ENCODE measurements at places on chromosomes 4 and X.

DNA sequence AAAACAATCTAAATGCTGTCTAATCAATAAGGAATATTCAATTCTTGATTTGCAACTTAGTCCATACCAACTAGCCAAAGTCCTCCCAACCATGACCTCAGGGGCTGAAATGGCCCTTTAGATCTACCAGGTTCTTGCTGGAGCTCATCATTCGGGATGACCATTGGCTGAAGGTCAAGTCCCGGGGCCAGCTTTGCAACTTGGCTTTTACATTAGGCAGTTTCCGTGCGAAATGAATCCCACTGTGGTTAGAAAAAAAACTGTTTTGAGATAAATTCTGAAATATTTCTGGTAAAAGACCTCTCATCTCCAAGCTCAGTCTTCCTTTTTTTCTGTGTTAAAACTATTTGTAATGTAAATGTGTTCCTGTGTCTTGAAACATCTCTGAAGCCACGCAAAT, 178.6 kb downstream of the TENM3 start:
- no peak for DNase-seq

GRCh38 chr4:77158487-77158861, 1.5 kb downstream of the CCNG2 start:
- no peak for DNase-seq

GRCh38 chr4:40953283-40954087, 203.7 kb downstream of the NSUN7 start:
- DNase-seq: no peak

DNA sequence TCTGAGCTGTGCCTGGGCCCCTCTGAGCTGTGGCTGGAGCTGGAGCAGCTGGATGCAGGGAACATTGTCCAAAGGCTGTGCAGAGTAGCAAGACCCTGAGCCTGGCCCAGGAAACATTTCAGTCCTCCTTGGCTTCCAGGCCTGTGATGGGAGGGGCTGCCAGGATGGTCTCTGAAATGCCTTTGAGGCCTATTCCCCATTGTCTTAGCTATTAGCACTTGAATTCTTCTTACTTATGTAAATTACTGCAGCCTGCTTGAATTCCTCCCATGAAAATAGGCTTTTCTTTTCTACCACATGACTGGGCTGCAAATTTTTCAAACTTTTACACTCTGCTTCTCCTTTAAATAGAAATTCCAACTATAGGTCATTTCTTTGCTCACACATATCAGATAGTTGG, 349.8 kb upstream of the KLHL4 start:
- DNase-seq: no peak

- no peak for DNase-seq
These were observed 131.3 kb downstream of the ARHGAP10 start for GRCh38 chr4:147863111-147863747.

DNA sequence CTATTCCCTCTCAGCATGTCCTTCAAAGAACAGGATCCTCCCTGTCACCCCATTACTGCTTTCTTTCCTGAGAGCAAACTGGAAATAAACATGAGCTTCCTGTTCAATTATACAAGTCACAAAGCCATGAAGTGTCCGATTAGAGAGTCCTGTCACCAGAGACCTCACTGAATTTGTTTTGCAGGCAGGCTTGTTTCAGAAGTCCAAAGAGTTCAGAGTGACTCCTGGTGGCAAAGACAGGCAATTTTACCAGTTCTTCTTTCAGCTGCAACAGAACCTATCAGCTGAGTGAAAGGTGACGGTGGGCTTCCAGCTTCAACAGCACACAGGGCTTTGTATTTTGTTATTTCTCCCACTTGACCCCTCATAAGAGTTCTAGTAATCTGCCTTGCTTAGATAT, 6.4 kb downstream of the ELK1 start:
- DNase-seq: no peak

DNA sequence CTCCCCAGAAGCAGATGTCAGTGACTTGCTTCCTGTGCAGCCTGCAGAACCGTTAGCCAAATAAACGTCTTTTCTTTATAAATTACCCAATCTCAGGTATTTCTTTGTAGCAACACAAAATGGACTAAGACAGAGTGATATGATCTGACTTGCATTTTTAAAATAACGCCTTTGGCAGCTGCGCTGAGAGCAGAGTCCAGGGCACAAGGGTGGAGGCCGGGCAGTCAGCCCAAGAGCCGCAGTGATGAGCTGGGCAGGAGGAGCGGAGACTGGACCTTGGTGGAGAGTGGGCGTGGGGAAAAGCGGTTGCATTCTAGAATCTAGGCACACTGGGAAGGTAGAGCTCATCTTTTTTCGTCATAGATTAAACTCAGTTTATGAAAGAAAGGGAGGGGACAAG, 56.5 kb upstream of the ACSL1 start:
- no peak for DNase-seq

DNA sequence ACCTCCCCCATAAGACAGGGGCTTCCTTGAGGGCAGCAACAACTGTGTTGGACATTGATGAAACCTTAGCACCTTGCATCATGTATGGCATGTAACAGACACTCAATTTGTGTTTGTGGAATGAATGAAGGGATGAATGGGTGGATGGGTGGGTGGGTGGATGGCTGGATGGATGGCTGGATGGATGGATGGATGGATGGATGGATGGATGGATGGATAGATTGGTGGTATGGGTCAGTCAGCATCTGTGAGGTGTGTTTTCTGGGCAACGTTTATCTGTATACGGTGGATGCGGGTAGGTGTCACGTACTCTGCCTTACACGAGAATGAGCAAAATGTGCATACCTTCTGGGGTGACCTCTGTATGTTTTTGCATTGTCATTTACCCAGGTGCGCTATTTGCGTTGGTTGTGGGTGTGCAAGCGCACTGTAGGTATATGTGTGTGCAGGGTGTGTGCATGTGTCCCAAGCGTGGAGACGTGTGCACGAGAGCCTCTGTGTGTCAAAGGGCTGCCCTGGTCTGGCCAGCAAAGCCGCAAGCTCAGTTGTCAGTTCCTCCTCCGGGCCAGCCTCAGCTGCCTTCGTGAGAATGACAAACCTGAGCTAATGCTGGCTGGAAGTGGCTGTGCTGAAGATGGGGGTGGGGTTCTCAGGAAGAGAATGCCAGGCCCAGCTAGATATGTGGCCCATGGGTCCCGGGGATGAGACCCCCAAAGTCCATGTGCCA, 26.5 kb downstream of the ELF4 start:
- no peak for DNase-seq

- DNase-seq: no peak
These were observed 7.5 kb downstream of the CLDN2 start for GRCh38 chrX:106927700-106928099.

- DNase-seq: no peak
These were observed 5.0 kb upstream of the RP2 start for GRCh38 chrX:46831765-46832327.

GRCh38 chrX:17435476-17435875, 60.5 kb downstream of the NHS start:
- no peak for DNase-seq

DNA sequence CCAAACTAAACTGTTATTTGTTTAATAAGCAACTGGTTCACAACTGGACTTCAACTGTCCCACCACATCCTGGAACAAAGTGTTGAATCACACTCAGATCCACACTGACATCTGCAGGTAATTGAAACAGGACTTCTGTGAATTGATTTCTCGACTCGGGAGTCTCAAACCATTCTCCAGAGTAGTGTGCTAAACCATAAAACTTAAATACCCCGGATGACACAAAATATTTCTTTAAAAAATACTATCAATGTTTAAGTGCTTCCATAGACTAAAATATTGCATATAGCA, 95.4 kb upstream of the PLAC1 start:
- no peak for DNase-seq

DNA sequence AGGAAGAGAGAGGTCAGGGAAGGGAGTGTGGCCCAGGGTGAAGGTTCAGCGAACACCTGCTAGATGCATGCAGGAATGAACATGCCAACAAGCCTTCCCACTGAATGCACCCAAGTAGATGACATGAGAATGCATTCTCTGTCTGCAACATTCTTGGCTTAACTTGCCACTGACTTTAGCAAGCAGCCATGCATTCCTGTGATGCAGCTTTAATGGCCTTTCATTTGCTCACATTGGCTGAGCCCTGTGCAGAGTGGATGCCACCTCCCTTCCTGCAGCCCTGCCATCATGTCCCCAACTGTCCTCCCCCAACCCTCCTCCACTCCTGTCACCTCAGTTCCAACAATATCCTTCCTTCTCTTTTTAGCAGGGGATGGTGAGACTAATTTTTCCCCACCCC, 25.3 kb upstream of the MTNR1A start:
- DNase-seq: no peak

- no peak for DNase-seq
These were observed 1.1 kb upstream of the TRMT10A start for GRCh38 chr4:99564921-99565320.

- DNase-seq: no peak
These were observed 11.2 kb downstream of the PJA1 start for GRCh38 chrX:69154051-69154450.

- no peak for DNase-seq
These were observed 40.5 kb upstream of the HSD17B10 start for GRCh38 chrX:53474707-53475106.

DNA sequence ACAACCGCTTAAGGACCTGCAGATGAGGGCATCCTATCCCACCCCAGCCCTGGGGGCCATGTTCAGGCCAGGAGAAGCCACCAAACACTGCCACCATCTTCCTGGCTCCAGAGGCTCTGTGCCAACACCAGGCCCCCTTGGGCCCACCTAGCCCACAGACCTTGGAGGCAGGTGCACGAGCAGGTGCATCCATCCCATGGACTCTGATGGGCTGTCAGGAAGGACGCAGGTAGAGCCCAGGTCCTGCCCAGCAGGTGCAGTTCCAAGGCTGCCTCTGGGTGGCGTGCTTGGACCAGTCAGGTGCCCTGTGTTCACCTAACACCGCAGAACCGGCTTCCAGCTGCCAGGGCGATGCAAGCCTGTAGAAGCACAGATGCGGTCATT, 22.8 kb upstream of the PDE6B start:
- DNase-seq: no peak

- DNase-seq: no peak
These were observed 46.2 kb upstream of the C4orf50 start for GRCh38 chr4:6064383-6064782.
